ENCODE measurements at places on chromosomes 13 and 19.

GRCh38 chr13:78198821-78199220, 280.2 kb upstream of the EDNRB start:
- no peak for DNase-seq

GRCh38 chr19:55484593-55485438, at the start of gene NAT14:
Gene NAT14 (plus strand): TSS chr19:55485188. CDS start chr19:55485709, 521 bp downstream.
- DNase-seq = peak; percentile 51

GRCh38 chr13:94416454-94417080, 62.9 kb downstream of the DCT start:
- DNase-seq = no peak

GRCh38 chr13:20536992-20537391, 11.3 kb upstream of the CRYL1 start:
- DNase-seq = no peak

DNA sequence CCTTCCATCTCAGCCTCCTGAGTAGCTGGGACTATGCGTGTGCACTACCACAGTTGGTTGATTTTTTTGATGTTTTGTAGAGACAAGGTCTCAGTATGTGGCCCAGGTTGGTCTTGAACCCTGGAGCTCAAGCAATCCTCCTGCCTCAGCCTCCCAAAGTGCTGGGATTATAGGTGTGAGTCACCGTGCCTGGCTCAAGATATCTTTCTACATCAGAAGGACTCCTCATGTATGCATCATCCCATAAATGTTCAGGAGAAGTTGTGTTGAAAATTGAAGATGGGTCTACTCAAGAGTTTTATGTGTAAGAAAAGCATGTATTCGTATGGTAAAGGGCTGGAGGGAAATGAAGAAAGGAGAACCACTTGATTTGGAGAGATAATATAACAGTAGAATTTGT, 71.8 kb upstream of the STK24 start:
- DNase-seq = no peak

GRCh38 chr13:34308725-34309124, 490.8 kb downstream of the RFC3 start:
- no peak for DNase-seq

DNA sequence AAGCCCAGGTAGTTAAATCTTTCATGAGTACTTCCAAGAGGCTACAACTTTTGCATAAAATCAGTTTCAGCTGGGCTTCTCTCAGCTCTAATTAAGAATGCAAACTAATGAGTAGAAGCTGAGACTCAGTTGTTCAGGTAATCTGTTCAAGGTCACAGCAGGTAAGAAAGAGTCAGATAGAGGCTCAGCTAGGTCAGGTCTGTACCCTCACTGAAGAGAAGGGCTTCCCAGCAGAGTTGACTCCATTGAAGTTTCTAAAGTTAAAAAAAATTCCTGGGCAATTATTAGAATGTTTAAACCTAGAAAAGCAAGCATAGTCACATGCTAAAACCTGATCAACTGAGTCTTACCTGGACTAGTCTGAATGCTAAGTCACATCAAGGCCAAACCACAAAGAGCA, 42.1 kb downstream of the ESD start:
- DNase-seq = no peak

GRCh38 chr13:98869408-98870090, 108.3 kb downstream of the DOCK9 start:
- DNase-seq = no peak

GRCh38 chr13:76570510-76570971, 315.7 kb downstream of the KCTD12 start:
- DNase-seq = no peak

GRCh38 chr19:29872224-29872731, 60.5 kb downstream of the CCNE1 start:
- no peak for DNase-seq

- DNase-seq = no peak
These were observed 8.7 kb downstream of the LRCH1 start for GRCh38 chr13:46561691-46562090.

DNA sequence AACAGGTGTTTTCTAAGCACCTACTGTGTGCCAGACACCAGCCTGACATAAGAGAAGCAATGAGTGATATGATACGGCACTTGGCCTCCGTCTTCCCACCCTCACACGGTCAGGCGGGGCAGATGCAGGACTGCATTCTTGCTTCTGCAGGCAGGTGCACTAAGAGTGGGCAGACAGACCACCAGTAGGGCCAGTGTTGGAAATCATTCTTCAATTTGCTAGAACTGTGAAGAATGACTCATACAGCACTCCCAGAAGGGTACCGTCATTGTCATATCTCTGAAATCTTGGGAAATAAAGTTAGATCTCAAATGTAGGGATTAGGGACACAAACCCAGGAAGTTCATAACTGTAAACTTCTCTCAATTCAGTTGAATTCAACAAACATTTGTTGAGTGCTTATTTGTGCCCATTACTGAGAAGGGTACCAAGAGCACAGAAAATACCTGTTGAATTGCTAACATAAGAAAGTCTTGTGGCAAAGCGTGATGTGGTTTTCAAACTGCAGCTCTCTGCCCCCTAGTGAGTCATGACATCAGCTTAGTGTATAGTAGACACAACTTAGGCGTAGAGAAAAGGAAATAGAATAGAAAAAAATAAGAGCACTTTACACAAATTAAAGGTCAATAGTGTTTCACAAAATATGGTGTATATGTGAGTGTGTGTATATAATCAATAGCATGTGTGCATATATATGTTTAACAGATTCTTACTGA, 76.1 kb downstream of the TEX26 start:
- no peak for DNase-seq

DNA sequence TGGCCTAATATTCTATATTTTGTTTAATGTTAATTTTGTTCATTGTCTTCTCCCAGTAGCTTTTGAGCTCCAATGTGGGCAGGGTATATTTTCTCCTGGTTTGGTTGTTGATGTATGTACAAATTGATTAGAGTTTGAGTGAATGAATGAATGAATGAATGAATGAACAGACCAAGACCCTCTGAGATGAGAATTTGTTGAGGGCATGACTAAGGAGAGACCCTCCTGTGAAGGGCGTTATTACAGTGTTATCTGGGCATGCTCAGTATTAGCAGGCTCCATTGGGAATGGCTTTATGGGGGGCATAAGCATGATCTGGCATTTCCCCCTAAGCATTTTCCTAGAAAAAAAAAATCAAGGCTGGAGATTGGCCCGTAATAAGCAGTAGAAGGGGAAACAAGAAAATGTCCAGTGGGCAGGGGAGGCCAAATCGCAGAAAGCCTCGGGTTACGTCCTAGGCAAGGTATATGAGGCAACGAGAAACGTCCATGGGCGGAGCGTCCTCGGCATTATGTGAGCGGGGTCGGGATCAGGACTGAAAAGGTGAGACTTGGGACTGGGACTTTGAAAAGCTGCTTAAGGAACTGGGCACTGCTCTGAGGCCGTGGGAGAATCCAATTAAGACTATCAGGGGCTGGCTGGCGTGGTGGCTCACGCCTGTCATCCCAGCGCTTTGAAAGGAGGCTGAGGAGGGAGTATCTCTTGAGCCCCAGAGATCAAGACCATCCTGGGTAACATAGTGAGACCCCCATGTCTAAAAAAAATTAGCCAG, 904 bp upstream of the ARHGAP33 start:
- no peak for DNase-seq

DNA sequence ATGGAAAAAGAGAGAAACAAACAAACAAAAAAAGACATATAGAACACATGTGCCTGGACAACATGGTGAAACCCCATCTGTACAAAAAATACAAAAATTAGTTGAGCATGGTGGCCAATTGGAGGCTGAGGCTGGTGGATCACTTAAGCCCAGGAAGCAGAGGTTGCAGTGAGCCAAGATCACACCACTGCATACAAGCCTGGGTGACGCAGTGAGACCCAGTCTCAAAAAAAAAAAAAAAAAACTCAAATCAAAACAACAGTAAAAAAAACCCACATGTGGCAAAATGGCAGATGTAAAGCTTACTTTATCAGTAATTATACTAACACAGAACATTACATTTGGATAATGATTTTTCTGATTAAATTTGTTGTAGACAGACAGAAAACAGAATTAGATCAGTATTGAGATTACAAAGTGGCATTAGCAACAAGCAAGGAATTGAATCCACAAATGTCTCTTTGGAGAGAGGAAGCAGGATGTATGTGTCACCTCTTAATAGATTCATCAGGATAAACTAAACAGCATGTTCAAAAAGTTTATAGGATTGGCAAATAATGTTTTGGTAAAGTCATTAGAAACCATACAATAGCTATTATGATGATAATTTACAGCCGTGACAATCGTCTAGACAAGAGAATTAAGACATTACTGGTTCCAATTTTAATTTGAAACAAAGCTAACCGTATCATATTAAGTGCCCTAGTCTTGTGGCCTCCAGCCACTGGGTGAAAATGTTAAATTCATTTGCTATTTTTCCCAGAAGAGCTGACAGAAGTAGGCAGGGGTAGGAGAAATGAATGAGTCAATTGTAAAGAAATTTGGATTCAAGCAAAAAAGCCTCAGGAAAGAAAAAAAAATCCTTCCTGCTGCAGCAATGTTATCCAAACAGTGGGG, 206.0 kb downstream of the FGF14 start:
- no peak for DNase-seq

Data from stimulated activated CD4-positive, alpha-beta T cell treated with anti-CD3 and anti-CD28 coated beads, Interleukin-15, amount 100 ng/mL, for 1 hour (primary cell).